ENCODE measurements at places on chromosomes 12 and 14.

GRCh38 chr14:96940009-96940408 lies 142.8 kb downstream of the VRK1 start:
- no peak for DNase-seq

GRCh38 chr12:18103624-18104023 lies 13.6 kb upstream of the RERGL start:
- no peak for DNase-seq

GRCh38 chr12:106387848-106388377 lies 30.4 kb downstream of the POLR3B start:
- DNase-seq = no peak

- no peak for DNase-seq
These were observed 44.2 kb downstream of the WDR20 start for GRCh38 chr14:102183886-102184285.

GRCh38 chr12:6883252-6883651 lies 10.1 kb upstream of the SPSB2 start:
- DNase-seq = no peak

GRCh38 chr12:127295630-127296029 lies 971.3 kb upstream of the TMEM132C start:
- no peak for DNase-seq

GRCh38 chr14:35247777-35248475 lies 44.3 kb upstream of the PSMA6 start:
- no peak for DNase-seq

Measured in activated T-cell treated with anti-CD3 and anti-CD28 coated beads for 24 hours (primary cell).